ENCODE measurements at places on chromosomes 1 and 21.

GRCh38 chr1:116259663-116260062, 113.4 kb upstream of the ATP1A1 start:
- no peak for DNase-seq

DNA sequence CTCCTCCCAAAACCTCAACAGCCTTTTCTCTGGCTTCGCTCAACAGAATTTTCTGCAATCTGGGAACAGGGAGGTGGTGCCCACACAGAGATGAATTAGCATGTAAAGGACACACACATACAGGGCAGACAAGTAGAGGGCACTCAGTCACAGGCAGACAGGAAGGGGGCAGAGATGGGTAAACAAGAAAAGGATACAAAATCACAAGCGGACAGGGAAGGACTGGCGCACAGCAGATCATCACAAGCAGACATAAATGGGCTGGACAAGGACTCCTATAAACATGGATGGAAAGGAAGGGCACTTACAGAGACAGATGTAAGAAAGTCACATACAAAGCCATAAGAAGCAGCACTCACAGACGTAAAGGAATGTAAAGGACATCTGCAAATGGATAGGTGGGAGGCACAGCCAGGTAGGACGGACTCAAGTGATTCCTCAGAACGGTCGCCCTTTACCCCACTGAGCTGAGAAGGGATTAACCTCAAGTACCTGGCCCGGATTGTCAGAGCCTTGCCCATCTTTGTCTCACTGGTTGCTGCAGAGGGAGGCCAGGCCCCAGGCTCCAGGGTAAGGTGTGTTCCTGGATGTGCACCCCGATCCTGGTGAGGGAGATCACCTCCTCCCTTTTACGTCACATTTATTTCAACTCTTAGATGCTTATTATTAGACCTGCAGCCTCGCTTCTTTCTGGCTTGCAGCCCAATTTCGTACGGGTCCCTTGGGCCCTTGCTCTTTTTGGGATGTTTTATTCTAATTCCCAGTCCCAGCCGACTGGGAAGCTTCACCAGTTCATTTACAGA, 836 bp upstream of the PRCC start:
- peak; percentile 12 for DNase-seq

DNA sequence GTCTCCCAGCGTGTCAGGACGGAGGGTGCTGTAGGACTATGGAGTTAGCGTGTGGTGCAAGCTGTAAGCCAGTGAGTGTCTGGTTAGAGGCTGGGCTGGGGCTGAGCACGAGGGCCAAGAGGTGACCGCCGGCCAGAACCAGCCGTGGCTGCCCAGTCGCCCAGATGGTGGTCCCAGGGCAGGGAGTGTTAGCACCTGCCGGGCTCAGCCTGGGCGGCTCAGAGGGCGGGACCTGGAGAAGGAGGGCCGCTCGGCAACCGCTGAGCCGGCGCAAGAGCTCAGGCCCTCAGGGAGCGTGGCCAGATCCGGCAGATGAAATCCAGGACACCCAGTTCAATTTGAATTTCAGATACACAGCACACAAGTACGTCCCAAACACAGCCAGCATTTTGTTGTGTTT, 87.9 kb downstream of the PRDM16 start:
- DNase-seq: no peak

DNA sequence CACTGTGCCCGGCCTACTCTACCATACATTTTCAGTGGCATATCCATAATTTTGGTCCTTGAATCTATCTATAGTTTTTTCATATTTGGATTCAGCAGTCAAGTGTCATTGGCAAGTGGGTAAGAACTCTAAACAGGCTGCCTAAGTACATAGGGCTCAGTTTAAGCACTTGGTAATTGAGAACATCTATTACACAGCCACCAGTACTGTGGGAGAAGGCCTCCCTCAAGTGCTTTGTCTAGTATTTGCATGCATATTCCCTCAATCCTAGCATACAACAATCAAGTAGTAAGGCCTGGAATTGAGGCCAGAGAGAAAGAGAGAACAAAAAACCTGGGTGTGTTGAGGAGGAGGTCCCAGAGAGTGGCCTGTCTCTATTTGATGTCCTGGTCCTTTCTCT, 325.2 kb downstream of the USP25 start:
- no peak for DNase-seq

DNA sequence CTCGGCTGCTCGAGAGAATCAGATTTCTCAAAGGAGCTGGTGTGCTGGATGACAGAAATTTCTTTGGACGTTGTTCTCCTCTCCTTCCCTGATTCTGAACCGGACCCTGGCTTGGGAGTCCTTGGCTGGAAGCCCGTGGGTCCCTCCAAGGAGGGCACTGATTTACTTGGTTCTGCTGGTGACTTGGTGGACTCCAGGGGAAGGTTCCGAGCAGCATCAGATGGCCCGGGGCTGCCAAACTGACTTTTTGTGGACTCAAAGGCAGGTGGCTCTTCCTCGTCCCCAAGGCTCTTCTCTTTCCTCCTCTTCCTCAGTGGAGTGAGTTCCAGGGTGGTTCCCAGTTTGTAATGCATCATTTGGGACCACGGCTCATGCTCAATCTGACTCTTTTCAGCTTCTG, 97.9 kb upstream of the EDN2 start:
- no peak for DNase-seq

DNA sequence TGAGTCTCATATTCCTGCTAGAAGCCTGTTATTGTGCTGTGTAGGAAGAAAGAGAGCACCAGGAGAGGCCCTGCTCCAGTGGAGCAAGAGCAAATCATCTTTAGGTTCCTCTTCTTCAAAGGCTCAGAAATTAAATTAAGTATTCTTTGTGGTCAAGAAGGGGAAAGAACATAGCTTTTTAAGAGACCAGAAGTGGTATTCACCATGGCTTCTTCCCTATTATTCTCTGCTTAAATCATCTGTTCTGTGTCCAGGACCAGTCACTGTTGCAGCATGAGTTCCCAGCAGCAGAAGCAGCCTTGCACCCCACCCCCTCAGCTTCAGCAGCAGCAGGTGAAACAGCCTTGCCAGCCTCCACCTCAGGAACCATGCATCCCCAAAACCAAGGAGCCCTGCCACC, 1.1 kb downstream of the SPRR1B start:
- no peak for DNase-seq

DNA sequence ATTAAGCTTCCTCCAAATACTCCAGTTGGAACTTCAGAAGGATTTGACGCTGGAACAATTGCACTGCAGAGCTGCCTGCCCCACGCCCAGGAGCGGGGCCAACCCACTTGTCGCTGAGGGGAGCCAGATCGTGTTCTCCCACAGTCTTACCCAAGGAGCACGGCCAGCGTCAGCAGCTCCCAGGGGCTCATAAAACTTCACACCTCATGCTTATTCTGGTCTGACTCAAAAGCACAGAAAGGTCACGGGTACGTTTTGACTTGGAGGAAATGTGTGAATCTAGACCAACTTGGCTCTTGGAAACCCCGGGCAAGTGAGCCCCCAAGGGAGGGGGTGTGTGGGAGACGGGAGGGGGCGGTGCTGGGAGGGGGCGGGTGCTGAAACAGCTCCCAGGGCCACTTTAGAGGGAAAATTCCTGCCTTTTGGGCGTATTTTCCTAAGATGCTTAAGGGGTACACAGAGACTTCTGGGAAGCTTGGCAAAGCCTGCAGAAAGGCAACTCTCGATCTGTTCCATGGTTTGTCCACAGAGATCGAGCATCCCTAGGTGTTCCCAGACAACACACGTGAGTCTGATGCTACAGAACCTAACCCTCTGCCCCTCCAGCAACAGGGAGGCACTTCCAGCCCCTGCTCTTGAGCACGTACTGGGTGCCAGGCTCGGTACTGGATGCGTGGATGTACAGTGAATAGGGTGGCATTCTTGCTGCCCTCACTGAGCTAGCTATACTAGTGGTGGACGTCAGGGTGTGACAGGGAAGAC, 98.9 kb downstream of the DHRS3 start:
- DNase-seq: no peak

- peak; percentile 85 for DNase-seq
Observed at GRCh38 chr1:27365372-27366112, 1.2 kb downstream of the MAP3K6 start.

DNA sequence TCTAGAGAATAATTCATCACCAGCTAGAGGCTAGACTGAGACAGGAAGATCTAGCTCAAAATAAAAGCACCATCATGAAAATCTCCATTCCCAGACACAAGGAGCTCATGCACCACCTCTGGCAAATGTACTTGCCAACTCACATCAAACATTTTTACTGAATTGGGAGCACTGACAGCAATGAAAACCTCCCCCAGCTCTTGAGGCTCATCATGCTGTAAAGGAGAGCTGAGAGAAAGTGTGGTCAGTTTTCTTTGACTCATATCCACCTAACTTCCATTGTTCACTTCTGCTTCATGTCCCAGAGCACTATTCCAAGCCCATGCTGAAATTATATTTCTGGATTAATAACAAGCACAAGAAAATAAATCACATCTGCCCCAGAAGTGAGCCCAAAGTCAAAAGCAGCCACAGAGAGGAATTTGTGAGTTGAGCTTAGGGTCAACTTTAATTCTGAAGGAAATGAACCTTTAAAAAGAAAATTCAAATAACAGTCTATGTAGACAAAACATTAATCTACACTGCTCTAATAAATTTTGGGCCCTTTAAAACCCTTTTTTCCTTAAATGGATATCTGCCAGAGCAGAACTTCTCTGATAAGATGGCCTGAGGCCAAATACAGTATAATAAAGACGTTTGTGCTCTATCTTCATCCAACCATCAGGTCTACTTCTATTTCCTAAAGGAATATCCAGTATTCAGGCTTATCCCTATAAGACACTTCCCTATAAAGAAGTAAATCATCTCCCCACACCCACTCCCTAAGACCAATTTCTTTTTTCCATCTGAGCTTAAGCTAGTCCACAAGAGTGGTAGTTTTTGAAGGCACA, 85.9 kb upstream of the ADAM30 start:
- no peak for DNase-seq

DNA sequence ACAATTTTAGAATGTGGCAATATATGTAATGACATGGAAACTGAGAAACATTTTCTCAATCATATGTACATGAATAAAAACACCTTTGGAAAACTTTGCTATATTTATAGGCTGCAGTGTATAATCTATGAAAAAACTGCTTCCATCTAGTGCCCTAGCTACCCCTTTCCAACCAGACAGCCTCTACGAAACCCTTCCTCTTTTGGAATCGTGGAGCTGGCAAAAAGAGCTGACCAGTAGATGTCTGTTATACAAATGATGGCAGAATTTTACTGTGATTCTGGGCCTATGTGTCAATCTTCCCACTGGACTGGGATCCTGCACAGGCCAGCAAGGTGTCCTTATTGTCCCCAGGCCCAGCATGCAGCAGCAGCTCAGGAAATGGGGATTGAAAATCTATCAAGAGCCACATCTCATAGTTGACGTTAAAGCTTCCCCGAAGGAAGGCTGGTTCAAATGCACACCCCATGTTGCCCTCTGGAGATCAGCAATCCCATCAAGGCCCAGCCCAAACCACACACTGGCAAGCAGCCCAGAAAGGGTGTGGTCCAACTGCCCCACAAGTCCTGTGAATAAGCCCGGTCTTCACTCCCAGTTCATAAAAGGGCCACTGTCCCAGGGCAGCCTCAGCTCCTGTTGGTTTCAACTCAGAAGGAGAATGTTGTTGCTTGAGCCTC, 8.8 kb upstream of the FAM20B start:
- no peak for DNase-seq

DNA sequence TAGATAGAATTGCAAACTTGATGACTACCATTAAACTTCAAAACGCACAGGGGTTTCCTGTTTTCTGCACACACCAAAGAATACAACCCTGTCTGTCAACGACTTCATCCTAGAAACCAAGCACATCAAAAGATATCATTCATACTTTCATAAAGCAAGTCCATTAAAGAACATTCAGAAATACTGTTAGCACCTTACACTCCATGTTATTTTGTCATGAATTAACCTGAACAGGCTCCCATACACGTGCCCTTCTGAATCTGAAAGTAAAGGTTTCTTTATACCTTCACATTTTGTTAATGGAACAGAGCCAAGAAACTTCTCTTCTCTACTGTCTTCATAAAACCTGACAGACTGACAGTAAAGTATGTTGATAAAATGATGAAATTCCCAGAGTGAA, 46.1 kb downstream of the PUM1 start:
- DNase-seq: no peak

- no peak for DNase-seq
Observed at GRCh38 chr1:37846647-37847339, 12.6 kb downstream of the MTF1 start.

- no peak for DNase-seq
Observed at GRCh38 chr1:173383351-173383750, 93.8 kb upstream of the PRDX6 start.

DNA sequence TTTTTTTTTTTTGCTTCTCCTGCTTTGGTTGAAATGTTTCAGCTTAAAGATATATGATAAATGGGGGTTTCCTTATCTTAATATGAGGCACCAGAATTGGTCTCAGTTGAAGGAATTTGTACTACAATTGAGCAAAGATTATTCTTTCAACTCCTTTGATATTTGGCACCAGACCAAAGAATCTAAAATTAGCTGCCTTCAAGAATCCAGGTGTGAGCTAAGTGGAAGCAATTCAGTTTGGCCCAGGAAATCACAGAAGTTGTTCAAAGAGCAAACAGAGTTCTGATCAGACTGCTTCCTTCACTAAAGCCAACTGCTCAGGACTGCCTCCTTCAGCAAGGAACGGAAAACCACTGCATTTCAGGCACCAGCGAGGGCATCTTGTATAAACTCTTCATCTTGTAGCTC, 68.3 kb upstream of the BCAR3 start:
- DNase-seq: no peak

GRCh38 chr1:40553017-40553416, 21.6 kb downstream of the ZNF684 start:
- no peak for DNase-seq

GRCh38 chr1:224127925-224128819, 14.3 kb downstream of the FBXO28 start:
- DNase-seq: no peak

- no peak for DNase-seq
Observed at GRCh38 chr1:162703708-162704107, 71.4 kb downstream of the DDR2 start.

DNA sequence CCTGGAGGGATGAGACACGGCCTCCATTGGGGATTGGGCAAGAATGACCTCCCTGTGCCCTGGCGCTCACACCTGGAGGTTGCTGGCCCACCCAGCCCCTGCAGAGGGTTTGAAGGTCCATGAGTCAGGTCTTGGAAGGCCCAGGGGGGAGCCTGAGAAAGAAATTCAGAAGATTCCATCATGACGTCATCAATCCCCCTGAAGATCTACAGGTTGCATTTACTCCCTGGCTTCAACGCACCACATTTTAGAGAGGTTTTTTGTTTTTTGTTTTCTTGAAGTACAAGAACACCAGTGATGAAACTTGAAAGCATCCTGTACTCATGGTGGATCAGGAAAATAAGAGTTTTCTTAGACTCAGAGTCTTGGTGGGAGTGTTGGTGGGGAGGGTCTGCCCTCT, 82.4 kb upstream of the SLC25A33 start:
- no peak for DNase-seq

All from CD4-positive, alpha-beta T cell treated with Interleukin-6 for 4 hours (primary cell).